ENCODE measurements at places on chromosomes 3 and 15.
A peak's percentile ranks its signal among the peaks of the same experiment; 100 is the strongest.

DNA sequence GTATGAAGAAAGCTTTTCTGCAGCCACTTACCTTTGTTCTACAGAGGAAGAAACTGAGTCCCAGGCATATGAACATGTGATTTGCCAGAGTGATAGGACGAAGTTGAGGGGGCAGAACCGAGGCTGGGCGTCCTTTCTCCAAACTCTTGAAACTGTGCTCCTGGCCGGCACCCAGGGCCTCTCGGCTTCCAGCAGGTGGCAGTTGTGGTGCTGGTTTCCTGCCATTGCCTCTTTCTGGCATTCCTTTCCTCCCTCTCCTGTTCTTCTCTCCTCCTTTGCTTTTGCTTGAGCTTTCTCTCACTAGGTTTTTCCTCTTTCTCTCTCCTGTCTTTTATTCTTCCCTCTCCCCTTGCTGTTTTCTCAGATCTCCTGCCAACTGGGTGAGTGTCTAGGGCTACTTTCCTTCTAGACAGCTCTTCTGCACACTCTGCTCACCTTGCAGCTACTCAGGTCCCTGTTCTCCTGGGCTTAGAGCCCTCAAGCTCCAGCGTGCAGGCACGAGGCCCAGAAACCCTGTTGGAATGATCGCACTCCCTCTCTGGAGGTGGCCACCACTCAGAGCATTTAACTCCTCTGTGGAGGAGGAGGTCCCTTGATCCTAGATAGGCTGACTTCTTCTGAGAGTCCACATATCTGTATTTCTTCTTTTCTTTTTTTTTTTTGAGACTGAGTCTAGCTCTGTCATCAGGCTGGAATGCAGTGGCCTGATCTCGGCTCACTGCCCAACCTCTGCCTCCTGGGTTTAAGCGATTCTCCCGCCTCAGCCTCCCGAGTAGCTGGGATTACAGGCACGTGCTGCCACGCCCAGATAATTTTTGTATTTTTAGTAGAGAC lies 26.2 kb downstream of the TRAK1 start:
- DNase-seq = no peak

GRCh38 chr15:63605036-63605435 lies 7.8 kb downstream of the FBXL22 start:
- DNase-seq = no peak

DNA sequence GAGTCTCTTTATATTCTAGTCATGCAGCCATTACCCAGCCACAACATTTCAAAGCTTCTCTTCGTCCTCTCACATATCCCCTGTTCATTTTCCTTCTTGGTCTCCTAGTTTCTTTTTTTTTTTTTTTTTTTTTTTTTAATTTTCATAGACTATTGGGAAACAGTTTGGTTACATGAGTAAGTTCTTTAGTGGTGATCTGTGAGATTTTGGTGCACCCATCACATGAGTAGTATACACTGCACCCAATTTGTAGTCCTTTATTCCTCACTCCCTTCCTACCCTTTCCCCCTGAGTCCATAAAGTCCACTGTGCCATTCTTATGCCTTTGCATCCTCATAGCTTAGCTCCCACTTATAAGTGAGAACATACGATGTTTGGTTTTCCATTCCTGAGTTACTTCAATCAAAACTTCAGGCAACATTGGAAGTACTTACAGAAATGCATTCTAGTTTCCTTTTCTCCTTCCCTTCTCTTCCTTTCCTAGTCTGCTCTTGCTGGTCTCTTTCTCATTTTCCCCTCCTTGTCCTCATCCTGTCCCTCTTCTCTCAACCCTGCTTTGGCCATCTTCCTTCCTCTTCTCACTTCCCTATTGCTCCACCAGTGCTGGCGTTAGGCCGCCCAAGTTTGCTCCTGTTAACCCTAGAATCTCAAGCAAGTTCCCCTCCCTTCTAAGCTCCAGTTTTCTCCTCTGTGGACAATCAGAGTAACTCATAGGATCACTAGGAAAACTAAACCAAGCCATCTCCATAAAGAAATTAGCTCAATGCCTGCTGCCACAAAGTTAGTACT lies 4.8 kb downstream of the ATP8B4 start:
- DNase-seq = no peak

DNA sequence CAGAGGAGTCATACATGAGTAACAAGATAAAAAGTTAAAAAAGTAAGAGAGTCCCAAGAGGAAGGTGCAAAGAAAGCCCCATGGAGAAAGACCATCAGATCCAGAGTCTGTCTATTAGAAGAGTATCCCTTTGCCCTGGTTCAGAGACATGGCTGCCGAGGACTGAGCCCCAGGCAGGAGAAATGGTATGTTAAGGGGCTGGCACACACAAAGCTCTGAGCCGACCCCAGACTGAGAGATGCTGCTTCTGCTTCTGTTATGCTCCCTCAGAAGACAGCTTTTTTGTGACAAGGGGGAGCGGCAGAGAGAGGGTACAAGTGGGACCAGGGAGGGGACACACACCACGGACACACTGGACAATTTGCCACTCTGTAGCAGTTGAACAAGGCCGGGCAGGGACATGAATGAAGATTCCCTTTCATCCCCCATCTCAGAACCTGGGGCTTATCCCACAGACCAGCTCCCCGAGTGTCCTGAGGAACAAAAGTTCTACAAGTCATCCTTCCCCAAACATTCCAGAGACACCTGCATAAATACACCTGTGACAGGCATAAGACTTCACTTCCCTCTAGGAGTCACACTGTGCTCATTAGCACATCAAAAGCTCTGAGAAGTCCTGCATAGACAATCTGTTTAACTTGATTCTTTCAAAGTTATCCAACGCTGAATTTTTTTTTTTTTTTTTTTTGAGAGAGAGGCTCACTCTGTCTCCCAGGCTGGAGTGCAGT lies 161.6 kb upstream of the WNT5A start:
- no peak for DNase-seq

GRCh38 chr3:59258550-59259260 lies 208.9 kb upstream of the CFAP20DC start:
- DNase-seq = no peak

DNA sequence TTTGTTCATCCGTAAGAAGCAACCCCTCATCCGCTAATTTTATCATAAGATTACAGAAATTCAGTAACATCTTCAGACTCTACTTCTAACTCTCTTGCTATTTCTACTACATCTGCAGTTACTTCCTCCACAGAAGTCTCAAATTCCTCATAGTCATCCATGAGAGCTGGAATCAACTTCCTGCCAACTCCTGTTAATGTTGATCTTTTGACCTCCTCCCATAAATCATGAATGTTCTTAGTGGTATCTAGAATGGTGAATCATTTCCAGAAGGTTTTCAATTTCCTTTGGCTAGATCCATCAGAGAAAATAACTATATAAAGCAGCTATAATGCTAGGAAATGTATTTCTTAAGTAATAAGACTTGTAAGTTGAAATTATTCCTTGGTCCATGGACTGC lies 115.1 kb downstream of the TAFA4 start:
- no peak for DNase-seq

- DNase-seq = no peak
Measured at GRCh38 chr15:62979252-62979651, 63.3 kb upstream of the TPM1 start.

DNA sequence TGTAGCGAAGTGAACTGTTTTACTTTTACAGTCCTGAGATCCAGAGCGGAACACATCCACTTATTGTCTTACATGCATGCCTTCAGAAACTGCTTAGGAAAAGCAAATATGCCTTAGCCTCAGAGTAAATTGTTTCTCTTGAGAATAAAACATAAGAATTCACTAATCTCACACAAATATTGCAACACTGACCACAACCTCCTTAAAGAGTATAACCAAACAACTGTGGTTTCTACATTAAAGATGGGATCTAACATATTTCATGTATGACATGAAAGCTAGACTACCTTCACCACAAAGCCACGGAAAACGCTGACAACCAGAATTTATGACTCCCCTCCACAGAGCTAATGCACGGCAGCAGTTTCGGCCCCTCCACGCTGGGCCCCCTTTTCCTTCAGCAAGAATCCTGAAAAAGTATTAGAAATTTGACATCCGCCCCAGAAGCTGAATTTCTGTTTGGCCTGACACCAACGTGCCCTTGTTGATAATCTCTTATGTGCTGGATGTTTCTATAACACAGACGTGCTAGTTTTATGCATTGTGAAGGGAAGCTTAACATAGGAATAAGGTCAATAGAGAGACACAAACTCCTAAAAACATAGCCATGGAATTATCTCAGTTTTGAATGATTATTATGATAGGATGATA lies 84.6 kb downstream of the GREM1 start:
- no peak for DNase-seq

- no peak for DNase-seq
Measured at GRCh38 chr3:188095431-188095830, 58.5 kb upstream of the LPP start.

GRCh38 chr3:15284121-15284889 lies 48.1 kb downstream of the SH3BP5 start:
- DNase-seq = no peak

DNA sequence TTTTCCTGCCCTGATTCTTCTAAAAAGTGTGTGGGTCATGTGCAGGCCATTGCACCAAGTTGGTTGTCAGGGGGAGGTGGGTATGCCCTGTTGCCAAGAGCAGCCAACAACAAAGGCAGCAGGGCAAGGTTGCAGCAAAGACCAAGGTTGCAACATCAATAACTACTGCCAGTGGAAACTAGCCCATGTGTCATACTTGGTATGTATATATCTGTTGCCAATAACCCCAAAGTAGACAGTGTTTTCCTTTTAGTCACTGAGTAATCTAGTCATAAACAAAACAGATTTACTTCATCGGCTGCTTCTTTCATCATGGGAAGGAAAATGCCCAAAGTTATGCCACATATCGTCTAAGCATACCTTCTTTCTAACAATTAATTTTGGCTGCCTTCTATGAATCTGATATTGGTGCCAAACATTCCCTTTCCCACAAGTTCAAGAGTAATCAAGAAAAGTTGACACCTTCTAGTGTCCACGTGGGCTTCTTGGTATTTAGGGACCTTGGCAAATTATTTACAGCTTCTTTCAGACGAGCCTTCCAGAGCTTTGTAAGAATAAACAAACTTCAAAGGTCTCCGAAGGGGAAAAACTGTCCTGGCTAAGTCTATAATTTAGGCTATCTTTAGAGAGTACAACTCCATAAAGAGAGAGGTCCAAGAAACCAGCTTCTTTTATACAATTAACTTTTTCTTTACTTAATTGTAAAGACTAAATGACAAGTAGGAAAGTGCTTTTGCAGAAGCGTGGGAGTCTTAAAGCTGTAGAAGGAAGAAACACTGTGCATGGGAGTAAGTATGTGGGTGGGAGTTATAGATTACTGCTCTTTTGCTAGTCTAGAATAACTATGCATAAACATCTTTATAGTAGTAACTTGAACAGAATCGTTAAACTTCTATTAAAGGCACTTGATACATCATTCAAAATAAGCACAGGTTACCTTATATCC lies 10.0 kb upstream of the MBNL1 start:
- DNase-seq = no peak

GRCh38 chr3:177145381-177145780 lies 51.9 kb downstream of the TBL1XR1 start:
- DNase-seq = no peak

DNA sequence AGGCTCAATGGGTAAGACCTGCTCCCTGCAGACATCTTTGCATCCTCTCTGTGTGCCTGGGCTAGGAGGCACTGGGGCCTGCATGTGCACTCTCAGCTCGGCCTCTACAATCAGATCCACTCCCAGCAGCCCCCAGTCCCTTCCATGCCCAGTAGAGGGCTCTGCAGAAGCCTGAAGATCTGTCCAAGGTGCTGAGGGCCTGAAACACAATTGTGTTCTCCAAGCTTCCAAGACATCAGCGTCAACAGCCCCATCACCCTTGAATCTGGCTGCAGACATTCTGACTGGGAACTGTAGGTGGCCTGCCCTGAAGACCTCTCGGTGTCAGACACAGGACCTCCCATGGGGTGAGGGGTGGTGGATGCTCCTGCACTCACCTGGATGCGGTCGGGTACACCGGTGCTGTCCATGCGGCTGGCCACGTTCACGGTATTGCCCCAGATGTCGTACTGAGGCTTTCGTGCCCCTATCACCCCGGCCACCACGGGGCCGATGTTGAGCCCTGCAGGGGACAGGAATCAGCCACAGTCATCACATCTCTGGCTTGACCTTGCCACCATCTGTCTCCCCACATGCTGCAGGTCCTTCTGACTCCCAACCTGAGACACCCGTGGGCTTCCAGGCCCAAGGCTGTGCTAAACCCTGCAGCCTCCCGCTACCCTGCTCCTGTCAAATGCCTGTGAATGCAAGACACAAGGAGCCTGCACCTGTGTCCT lies 84.7 kb downstream of the SEC22A start:
- DNase-seq = peak; percentile 69

DNA sequence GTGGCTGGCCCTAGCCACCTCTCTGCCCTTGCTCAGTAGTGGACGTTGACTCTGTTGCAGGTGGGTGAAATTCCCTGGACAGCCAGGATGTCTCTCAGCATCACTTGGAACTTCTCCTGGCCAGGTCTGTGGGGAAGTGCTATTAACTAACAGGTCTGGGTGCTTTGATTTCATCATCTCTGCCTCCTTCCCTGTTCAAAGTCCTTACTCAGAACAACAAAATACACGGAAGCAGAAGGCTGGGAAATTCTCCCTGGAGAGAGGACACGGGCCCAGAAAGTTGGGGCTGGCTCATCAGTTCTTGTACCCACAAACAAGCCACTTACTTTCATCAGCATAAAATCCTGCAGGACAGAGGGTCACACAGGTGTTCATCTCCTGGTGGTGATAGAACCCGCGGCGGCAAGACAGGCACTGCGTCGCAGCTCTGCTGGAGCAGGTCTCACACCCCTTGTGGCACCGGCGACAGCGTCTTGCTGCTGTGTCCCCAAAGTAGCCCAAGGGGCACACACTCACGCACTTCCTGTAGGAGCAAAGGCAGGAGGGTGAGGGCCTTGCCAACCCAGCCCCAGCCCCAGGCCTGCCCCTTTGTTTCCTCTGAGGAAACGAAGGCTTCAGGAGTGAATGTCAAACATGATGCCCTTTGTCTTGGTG lies 29.6 kb upstream of the SNRPA1 start:
- DNase-seq = no peak

DNA sequence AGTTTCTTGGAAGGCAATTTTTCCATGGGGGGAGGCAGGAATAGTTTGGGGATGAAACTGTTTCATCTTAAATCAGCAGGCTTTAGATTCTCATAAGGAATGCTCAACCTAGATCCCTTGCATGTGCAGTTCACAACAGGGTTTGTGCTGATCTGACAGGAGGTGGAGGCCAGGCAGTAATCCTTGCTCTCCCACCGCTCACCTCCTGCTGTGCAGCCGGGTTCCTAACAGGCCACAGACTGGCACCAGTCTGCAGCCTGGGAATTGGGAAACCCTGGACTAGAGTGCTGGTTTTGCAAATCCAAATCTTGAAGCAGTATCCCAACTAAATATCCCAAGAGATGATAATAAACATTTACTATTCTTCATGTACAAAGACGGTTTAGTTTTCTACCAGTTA lies 256.3 kb upstream of the TMCO5A start:
- DNase-seq = no peak

GRCh38 chr15:38479266-38479665 lies 25.3 kb downstream of the FAM98B start:
- DNase-seq = no peak
